ENCODE measurements at places on chromosomes 1 and 21.

DNA sequence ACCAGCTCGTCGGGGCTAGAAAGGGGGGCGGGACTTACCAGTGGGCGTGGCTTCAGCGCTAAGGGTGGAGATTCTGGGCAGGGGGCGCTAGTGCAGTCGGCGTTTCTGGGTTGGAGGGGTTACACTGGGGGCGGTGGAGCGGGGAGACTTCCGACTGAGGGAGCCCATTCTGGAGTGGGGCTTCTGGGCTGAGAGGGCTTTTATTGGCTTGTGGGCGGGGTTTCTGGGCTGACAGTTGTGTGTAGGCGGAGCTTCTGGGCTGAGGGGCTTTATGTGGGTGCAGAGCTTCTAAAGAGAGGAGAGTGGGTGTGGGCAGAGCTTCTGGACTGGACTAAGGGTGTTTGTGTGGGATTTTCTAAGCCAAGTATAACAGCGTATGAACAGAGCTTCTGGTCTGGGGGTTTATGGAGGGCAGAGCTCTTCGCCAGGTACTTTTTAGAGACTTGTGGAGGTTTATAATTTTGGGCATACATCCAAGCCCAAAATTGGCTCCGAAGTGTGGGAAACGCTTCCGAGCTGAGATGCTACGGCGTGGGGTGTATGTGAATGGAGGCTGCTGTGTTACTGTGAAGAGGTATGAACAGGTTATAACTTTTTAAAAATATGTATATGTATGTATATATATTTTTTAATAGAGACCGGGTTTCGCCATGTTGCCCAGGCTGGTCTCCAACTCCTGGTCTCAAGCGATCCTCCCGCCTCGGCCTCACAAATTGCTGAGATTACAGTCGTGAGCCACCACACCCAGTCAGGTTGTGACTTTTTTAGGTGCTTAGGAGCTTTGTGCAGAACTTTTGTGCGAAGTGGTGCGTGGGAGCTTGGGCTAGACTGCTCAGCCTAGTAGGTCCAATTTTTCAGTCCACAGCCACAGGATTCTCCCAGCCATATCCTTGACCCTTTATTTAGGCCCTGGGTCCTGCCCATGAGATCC lies 825 bp downstream of the TMEM39B start:
- DNase-seq = no peak

DNA sequence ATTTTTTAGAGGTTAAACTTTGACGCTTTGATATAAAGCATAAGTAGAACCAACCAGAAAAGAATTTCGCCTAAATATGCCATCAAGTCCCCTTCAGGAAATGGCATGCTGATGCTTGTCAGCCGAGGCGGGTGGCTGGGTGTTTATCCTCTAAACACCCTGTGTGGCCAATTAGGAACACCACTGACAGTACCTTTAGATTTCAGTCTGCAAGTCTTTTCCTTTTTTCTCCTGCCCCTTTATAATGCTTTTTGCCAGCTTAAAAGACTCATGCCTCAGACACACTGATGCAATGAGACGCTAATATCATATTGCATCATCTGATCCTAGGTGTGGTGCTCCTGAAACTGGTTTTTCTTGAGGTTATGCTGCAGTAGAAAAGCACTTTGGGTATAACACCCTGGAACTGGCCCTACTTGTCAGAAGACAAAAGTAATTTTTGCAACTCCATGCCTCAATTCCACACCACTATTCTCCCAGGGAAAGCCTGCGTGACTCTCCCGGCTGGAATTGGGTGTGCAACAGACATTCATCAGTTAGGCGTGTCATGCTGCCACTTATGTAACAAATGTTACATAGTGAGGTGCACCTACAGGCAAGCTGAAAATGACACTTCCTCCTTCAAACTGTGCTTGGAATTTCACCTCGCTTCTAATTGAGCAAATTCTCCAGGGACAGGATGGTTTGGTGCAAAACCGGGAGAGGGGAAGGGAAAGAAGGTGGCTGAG lies 2.0 kb upstream of the RCC2 start:
- no peak for DNase-seq

- DNase-seq = peak; percentile 55
Measured at GRCh38 chr1:115807723-115808122, 33.2 kb downstream of the NHLH2 start.

DNA sequence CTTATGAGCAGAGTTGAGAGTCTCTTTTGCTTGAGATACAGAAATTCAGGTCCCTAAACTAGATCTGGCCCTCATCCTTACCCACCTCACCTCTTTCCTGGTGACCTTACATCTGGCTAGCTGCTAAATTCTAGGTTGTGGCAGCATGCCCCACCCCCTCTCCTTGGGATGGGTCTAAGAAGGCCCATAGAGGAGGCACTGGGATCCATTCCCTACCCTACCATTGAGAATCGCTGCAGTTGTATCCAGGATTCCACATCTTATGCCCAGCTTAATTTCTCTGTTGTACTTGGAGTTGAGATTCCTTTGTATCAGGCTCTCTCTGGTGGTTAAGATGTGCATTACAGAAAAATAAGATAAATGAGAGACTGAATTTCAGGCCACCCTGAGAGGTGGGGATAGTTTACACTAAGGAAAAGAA lies 9.5 kb upstream of the TMEM39B start:
- no peak for DNase-seq

- DNase-seq = no peak
Measured at GRCh38 chr1:228182296-228183030, 16.9 kb downstream of the IBA57 start.

DNA sequence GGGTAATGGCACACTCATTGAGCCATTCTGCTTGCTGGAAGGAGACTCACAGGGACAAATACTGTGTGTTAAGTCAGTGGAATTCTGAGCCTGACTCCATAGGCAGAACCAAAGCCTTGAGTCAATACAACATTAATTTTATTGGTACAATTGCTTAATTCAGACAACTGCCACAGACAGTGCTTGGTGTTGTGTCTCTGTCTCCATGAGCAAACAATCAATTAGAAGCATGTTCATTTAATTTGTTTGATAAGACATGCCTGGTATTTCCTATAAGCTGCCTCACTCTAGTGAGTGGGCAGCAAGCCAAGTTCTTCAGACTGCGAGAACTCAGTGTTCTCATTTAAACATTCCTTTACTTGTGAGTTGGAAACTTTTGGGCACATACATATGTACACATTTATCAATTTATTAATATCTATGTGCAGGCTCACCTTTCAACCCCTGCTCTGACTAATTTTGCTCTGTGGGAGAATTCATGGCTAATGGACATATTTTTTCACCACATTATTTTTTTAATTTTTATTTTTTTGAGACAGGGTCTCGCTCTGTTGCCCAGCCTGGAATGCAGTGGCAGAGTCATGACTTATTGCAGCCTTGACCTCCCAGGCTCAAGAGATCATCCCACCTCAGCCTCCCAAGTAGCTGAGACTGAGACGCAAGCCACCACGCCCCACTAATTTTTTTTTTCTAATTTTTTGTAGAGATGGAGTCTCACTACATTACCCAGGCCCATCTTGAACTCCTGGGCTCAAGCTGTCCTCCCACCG lies 4.5 kb upstream of the SRSF10 start:
- no peak for DNase-seq

DNA sequence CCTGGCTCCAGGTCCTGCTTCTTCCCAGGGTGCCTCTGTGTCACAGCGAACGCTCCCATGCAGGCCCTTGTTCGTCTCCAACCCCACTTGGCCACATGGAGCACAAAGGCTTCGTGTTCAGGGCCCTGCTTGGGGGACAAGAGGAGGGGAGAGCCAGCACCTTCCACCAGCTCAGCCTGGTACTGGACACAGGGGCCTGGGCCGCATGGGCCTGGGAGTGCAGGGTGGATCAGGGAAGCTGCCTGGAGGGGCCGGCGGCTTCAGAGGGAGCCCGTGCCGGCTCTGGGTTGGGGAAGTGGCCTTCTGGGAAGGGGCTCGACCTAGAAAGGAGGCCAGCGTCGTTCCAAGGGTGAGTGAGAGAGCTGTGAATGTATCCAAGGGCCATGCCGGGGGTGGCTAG lies 53.0 kb downstream of the UMODL1 start:
- no peak for DNase-seq

GRCh38 chr1:55650444-55650843 lies 435.3 kb upstream of the USP24 start:
- no peak for DNase-seq

- DNase-seq = no peak
Measured at GRCh38 chr1:12276225-12276624, 46.4 kb downstream of the VPS13D start.

DNA sequence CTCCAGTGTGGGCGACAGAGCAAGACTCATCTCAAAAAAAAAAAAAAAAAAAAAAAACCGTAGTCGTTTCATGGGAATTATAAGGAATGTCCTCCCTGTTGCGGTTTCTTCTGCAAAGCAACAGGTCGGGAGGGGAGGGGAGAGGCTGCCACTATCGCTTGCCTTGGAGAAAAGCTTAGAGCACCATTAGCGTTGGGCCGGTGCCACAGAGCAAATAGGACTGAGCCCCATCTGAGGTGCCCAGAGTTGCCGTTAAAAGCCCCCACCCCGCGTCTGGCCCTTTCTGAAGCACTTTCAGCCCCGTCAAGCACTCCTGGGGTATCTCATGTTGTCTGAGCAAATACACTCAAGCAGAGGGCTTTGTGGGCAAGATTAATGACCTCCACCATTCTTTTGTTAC lies 2.2 kb downstream of the RIPPLY3 start:
- DNase-seq = no peak

- DNase-seq = no peak
Measured at GRCh38 chr1:10678852-10679251, 117.6 kb downstream of the CASZ1 start.

DNA sequence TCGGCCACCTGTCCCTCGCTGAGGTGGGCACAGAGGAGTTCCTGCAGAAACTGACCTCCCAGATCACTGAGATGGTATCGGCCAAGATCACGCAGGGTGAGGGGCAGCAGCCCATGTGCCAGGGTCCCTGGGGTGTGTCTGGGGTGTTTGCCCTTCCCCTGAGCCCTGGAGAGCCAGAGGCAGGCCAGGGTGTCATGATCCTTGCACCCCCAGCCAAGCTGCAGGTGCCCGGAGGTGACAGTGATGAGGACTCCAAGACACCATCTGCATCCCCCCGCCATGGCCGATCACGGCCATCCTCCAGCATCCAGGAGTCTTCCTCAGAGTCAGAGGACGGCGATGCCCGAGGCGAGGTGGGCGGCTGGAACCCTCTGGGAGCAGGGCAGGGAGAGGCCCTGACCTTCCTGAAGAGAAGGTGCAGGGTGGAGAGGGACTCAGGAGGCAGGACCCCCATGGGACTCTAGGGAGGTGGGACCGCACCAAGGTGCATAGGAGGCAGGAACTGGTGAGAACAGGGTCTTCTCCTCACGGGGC lies 69.5 kb downstream of the TRIM11 start:
- no peak for DNase-seq

- no peak for DNase-seq
Measured at GRCh38 chr1:61518670-61519400, 206.1 kb downstream of the TM2D1 start.

DNA sequence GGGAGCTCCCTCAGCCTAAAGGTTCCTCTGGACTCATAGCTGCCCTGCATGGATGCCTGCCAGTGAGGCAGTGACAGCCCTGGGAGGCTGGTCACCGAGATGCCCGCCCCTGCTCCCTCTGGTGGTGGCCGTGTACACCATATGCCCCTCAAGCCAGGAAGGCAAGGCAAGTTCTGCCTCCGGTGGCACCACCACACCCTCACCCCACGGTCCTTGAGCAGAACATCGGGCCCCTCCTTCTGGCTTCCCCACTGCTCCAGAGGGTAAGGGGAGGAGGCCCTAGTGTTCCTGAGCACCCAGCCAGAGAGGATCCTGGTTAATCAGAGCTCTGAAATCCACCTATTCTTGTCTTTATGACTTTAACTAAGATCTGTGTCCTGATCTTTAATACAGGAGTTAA lies 1.5 kb upstream of the S100A14 start:
- DNase-seq = no peak

DNA sequence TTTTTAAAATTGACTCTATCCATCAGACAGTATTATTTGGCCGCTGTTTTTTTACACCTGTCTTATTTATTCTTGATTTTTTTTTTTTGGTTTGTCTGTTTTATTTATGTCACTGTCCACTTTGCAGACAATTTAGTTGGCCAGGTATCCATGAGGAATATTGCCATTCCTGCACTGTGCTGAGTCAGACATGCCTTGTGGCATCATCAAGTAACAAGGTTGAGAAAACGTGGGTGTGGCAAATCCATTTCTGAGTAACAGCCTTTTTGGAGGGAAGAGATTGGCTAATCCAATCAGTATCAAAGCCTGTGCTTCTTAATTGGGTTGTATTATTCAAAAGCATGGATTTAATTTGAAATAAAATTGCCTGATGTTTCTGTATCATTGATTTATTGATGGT lies 463.1 kb downstream of the USP25 start:
- DNase-seq = no peak

GRCh38 chr1:89928506-89928905 lies 66.4 kb upstream of the ZNF326 start:
- no peak for DNase-seq

- peak; percentile 52 for DNase-seq
Measured at GRCh38 chr1:244730153-244730933, 77.4 kb downstream of the DESI2 start.

DNA sequence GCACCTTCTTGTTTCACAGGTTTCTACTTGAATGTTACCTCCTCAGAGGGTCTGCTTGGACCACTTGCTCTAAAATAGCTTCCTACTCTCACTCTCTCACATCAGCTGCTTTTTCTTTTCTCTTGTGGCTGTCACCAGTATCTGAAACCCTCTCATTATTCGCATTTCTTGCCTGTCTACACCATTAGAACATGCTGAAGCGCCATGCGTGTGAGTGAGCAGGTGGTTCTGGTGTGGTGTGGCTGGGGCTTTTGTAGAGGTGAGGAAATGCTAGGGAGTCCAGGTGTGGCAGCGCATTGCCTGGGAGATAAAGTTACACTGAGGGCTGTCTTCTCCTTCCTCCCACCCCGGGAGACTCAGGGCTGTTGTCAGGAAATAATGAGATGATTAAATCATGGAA lies 4.1 kb downstream of the ZNF362 start:
- no peak for DNase-seq

DNA sequence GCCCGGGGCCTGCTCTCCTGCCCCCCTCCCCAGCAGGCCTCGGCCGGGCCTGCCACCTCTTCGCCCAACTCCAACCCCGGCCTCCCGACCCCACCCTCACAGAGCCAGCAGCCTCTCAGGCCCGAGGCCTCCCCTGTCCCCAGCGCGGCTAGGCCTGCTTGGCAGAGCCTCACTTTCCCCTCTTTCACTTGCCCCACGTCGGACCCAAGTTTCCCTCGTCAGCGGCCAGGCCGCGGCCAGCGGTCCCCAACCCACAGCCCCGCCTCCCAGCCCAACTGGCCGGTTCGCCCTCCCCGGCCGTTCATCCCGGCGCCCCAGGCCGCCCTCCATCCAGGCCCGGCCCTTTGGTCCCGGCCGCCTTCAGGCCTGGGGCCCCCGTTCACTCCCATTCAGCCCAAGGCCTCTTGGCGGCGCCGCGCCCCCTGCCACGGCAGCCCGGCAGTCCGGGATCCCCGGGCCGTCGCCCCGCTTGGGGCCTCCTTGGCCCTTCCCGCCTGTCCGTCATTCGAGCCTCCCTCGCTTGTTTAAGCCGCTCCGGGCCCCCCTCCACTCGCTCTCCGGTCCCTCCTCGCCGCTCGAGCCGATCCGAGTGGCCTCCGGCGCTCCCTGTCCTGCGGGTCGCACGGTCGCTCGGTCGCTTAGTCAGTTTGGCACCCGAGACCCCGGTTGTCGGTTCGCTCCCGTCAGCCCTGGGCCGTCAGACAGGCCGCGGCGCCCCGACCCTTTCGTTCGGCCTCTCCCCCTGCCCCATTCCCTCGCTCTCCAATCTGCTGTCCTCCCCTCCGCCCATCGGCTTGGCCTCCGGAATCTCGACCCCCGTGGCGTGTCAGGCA lies 1.4 kb downstream of the LRRC41 start:
- DNase-seq = peak; percentile 62
